LoVo (cell line): ENCODE measurements at places on chromosomes 1 and 21.
A peak's percentile ranks its signal among the peaks of the same experiment; 100 is the strongest.

- DNase-seq = no peak
Observed at GRCh38 chr1:44489481-44489880, 84.4 kb downstream of the RNF220 start.

DNA sequence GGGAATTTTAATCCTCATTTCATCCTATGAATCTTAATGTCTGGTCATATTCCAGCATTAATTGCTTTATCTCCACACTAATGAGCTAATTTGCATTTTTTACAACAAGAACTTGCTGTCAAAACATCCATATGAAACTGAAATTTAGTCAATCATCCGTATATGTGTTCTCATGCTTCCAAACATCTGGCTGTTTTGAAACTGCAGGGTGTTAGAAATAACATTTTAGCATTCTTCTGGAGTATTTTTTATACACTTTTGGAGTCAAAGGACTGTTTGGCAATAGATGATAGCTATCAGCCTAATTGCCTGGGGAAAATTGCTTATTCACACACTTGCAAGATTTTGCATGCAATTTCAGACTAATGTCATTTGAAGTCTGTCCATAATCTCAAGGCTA is 1639.3 kb downstream of the KCNT2 start:
- DNase-seq = no peak

DNA sequence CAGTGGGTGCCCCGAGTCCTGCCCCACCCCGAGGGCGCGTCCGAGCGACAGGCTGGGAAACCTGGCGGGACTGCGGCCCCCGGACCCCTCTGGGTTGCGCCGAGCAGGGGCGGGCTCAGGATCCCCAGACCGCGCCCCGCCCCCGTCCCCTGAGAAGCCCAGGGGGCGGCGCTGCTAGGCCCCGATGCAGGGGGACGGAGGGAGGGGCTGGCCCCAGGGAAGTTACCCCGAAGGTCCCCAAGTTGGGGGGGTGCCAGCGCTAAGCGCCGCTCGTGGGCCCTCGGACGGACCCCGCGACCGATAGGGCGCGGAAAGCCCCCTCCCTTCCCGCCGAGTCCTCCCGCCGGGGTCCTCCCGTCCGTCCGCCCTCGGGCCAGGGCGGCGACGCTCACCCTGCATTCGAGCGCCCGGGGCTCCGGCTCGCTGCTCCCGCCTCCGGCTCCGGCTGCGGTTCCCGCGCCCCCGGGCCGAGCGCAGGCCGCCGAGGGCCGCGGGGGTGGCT is 414 bp downstream of the GPR153 start:
- DNase-seq = no peak

DNA sequence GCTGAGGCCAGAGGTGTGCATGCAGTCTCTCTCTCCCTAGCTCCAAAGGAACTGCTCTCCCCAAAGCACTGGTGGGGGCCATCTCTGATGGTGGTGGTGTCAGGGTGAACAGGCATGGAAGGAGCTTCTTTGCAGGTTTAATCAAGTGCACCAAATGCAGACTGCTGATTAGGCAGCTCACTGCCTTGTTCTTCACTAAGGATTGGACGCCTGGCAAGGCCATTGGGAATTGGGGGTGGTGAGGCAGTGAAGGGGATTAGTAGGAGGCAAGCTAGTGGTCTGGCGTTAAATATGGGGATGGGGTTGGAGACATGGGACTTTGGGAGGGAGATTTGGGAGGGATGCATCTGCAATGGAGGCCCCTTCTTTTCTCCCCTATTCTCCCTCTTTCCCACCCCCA is 1.5 kb downstream of the CACNA1E start:
- no peak for DNase-seq

DNA sequence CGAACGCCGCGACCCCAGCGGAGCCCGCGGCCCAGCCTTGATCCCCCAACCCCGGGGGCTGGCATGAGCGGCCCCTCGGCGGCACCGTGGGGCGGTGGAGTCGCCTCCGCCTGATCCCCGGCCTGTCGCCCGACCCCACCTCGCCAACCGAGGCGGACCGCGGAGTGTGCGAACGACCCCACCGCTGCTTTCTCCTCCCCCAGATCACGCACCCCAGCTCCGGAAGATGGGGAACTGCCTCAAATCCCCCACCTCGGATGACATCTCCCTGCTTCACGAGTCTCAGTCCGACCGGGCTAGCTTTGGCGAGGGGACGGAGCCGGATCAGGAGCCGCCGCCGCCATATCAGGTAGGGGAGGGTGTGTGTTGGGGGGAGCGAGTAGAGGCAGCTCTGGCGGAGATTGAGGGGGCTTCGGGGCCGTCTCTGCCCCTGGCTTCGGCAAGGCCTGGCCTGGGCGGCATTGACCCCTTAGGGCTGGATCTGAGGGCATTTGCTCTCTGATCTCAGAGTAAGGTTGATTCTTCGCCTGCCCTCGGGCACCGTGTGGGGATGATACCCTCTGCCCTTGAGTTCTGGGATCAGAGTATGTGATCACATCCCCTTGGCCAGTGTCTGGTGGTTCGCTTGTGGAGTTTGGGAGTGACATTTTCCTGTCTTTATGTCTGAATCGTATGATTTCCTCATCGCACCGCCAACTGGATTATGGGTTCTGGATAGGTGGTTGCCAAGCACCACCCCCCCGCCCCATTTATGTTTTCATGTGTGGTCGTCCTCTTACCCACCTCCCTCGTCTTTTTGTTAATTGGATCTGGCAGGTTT is 668 bp downstream of the RNF11 start:
- DNase-seq = peak; percentile 18

- no peak for DNase-seq
Observed at GRCh38 chr1:150875197-150876118, 941 bp downstream of the ARNT start.
